ENCODE measurements at places on chromosomes 1 and 21.

- no peak for DNase-seq
These were observed 8.2 kb downstream of the RBM15 start for GRCh38 chr1:110347182-110347893.

DNA sequence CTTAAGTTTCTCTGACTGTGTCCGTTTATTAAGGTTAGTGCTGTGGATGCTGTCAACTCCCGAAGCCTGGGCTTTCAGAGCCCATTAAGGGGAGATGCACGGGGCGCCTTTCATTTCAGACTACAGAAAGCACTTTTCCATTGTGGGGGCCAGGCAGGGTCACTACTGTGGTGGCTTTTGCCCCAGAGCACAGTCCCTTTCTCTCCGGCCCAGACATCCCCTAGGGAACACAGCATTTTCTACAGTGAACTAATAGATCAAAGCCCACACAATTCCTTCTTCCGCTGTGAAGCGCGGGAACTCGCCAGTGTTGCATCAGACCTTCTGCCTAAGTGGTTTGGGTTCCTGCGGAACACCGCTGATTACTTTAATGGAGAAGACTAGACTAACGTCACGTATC, 26.8 kb upstream of the MAP1LC3C start:
- no peak for DNase-seq

DNA sequence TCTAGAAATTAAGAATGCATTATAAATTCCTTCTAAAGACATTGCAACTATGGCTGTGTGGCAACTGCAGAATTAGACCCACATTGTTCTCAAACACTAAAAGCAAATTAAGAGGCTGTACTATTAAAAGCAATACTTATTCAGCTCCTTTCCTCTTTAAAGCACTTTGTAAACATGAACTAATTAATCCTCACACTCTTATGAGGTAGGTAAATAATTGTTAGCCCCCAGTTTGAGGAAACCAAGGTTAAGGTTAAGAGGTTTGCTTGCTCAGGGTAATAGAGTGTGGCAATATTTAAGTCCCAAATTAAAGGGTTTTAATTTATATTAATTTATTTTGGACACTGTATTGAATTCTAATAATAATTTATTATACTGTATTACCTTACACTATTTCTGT, 553.8 kb downstream of the LRRIQ3 start:
- DNase-seq = no peak

DNA sequence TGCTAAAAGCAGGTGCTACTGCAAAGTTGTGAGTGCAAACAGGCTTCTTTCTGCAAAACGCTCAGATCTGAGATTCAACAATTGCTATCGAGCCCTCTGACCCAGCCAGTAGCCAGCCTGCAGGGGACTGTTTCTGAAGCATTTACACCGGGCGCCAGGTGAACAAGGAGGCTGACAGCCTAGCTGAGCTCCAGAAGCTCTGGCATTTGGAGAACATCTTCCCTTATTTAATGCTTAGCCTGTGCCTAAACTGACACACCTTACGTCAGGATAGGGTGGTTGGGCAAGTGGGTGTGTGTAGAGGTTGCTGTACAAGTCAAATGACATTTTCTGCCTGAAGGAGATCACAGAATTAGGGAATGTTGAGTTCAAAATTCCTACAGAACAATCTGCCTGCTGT, 15.8 kb upstream of the PLA2G2C start:
- DNase-seq = no peak

GRCh38 chr1:160158031-160158430, 6.6 kb downstream of the ATP1A4 start:
- no peak for DNase-seq

DNA sequence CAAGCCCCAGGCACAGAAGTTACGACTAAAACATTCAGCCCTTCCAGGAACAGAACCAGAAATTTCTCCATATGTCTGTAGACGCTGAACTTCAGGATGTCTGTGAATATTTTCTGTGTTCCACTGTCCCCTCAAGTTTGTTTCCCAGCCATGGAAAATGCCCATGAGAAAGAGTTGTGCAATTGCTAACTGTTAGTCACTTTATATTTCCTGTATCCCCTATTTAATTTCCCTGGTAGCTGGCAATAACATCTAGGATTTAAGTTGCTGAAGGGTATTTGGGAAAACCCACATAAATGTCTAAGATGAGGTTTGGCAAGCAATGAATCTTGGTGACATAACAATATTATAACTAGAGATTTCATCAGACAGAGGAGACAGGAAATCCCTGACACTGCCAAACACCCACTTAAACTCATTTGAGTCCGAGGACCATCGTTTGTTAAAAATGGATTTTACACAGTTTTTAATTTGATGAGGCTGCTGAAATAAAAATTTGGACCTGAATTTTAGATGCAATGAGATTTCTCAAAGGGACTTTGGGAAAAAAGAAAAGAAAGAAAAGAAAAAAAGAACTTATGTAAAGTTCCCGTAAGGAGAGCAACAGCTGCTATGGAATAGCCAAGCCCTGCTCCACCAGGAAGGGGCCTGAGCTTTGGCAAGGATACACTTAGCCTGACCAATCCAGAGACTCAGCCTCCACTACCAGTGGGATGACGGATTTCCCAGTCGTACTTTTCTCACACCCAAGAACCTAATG, 21.8 kb upstream of the ERRFI1 start:
- DNase-seq = peak; percentile 54

Data from HFF-Myc (cell line).